ENCODE measurements at places on chromosomes 1 and 21. TPM values are rescaled to one million over a fixed set of nuclear protein-coding genes. Genes with fewer than 3 reads are reported as not detected.

The MARCKSL1 gene
- total RNA-seq: 22.0 TPM

The RSRP1 gene
- 292 TPM for total RNA-seq

The MCOLN2 gene
- 19.9 TPM for total RNA-seq

The AMY1C gene
- total RNA-seq: not detected

The LCK gene
- 460 TPM for total RNA-seq

Measured in activated naive CD8-positive, alpha-beta T cell treated with anti-CD3 and anti-CD28 coated beads, Interleukin-2, amount 10 ng/mL, durations not matched to agents 7 days and 5 days (primary cell).